ENCODE measurements at places on chromosomes 4 and X.

DNA sequence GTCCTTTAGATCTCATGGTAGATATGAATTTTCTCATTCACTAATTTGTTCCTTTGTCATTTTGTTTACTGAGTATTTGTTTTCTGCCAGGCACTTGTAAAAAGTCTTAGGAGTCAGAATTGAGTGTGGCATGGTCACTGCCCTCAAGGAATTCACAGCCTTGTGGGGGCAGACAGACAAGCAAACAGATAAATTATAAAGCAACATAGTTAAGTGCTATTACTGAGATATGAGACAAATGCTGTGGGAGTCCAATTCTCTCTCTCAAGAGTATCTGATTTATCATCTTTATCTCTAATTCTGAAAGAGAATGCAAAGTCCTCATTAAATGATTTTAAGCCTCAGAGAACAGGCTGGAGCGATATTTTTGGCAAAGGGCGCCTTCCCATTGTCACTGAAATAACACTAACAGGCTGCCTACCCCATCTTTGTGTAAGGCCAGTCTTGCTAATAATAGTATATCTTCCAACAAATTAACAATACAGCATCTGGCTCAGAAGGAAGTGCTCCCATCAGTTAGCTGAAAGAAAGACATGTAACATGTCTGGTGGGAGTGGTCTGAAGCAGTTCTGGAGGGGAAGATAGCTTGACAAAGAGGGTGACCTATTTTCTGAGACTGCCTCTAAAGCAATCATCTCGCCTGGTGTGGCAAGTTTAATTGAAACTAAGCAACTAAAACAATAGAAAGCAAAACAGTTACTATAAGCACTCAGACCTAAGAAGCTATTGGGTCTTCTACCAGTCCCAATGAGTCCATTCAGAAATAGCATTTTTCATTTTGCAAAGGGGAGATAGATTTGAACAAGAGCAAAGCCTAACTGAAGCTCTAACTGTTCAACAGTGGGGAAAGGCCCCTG, 61.5 kb upstream of the AMOT start:
- no peak for DNase-seq

- no peak for DNase-seq
These were observed 28.0 kb downstream of the NYX start for GRCh38 chrX:41475191-41475590.

- DNase-seq: no peak
These were observed 156.7 kb upstream of the FAM241A start for GRCh38 chr4:111988514-111988913.

- no peak for DNase-seq
These were observed 477.5 kb upstream of the TEX13C start for GRCh38 chrX:124842205-124842604.

GRCh38 chrX:1464041-1464970, 11.6 kb upstream of the ASMTL start:
- no peak for DNase-seq

DNA sequence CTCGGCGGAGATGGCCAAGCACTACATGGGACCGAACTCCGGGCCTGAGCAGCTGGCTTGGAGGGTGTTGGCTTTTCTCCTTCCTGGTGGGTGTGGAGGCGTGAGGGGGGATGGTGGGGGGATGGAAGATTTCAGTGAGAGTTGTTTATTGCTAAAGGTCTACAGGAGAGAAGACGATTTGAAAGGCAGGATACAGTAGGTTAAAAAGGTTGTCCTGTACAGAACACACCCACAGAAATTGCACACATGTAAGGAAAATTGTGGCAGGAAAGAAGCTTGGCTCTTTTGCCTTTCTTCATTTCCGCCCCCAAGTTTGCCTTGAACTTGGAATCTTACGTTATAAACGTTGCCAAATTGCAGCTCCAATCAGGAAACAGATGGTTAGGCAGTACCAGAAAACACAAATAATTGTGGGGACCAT, 74.1 kb upstream of the STOX2 start:
- DNase-seq: no peak

GRCh38 chrX:110399497-110399896, 40.8 kb downstream of the RTL9 start:
- DNase-seq: no peak

DNA sequence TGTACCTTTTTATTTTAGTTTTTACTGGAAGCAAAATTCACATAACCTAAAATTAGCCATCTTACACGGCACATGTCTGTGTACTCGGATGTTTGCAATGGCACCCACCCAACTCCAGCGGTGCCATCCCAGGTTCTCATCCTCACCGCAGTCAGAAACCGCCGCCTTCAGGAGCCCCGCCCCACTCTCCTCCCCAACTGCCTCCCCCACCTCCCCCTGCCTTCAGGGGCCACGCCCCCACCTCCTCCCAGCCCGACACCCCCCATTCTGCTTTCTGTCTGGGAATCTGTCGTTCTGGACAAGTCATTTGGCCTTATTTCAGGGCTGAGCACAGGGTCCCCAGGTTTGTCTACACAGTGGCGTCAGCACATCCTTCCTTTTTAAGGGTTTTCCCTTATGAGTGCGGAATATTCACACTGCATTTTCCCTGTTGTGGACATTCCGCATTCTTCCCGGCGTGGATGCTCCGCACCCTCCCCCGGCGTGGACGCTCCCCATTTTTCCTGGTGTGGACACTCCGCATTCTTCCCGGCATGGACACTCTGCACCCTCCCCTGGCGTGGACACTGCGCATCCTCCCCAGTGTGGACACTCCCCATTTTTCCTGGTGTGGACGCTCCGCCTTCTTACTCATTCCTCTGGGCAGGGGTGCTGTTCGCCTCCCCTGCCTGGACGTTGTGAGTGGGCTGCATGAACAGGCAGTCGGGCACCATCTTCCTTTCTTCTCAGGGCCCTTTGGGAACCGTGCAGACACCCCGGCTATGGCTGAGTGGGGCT, 135.4 kb upstream of the NKX1-1 start:
- no peak for DNase-seq

DNA sequence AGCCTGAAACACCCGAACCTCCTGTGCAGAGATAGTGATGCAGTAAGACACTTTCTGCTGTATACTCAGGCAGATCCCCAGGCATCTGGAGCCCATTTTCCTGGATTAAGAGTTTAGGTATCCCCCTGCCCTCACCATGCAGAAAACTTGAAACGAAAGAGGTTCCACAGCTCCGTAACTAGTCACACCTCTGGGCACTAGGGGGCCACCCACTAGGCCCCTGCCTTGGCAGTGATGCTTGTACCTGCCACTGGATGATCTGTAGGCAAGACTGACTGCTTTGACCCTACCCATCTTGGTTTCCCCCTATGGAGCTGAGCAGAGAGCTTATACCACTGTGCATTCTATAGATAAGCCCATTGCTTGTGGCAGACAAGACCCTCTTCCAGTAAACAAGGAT, 940.6 kb downstream of the PCDH19 start:
- no peak for DNase-seq

DNA sequence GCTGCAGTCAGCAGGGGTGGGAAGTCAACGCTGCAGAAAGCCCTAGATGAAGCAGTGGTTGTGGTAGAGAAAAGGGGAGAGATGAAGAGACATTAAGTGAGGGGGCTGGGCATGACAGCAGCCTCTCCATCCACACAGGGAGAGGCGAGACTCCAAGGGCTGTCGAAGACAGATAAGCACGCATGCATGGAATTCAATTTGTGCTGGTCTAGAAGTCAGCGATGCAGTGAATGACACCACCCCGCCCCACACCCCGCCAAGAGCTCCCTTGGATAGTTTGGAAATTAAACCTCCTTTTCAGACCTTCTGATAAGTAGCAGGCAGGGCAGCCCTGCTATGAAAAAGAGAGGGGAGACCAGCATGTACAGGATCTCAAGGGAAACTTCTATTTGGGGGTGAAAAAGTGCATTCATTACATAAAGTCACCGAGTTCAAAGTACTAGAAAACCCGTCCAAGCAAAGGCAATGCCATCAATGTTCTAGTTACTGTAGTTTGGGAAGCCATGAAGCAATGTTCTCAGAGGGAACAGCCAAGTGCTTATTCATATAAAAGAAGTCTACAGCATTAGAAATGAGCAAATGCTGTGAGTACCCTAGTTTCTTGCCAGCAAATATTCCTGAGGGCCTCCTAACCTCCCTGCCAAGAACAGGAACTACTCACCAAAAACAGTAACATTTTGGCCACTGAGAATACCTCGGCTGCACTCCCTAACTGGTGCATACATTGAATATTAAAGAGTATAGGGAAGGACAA, 152.3 kb upstream of the ANXA10 start:
- DNase-seq: no peak

DNA sequence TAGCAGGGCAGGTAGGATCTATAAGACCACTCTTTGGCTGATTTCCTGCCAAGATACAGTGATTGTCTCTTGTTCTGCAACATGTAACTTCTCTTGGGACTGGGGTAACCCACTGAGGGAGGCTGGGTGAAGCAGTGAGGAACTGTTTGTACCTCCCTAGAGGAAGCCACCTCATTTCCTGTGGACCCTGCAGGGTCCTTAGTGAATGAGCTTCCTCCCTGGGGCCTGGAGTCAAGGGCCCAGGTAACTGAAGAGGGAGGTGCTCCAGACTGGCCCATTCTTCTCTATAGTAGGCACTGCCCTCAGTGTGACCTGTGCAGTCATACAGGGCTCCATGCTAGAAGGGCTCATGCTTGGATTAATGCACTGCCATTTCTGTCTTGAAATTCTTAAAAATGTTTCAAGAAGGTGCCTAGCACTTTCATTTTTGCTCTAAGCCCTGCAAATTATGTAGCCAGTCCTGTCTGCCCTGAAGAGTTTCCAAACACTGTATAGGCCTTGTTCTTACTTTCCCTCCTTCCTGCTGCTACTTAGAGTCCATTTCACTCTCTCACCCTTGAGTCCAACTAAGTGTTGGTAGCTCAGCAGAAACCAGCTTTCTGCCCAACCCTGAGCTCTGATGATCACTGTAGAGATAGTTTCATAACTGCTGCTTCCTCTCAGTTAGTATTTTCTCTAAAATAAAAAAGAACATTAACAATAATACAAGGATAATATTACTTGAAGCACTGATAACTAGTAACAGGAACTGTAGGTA, 8.5 kb upstream of the GRIA3 start:
- no peak for DNase-seq

- no peak for DNase-seq
These were observed 158.0 kb downstream of the REPS2 start for GRCh38 chrX:17104433-17104832.

DNA sequence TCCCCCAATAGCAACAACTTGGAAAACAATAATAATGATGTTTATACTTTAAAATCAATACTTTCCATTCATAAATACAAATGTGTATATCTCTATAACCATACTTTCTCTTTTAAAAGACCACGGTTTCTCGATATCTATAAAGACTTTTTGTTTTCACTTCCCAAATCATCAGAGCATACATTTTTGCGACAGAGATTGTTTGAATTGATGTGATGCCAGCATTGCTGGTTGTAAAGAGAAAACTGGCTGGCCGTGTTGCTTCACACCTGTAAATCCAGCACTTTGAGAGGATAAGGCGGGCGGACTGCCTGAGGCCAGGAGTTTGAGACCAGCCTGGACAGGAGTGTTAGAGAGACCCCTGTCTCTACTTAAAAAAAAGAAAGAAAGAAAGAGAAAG, 77.6 kb upstream of the ZNF518B start:
- DNase-seq: no peak

GRCh38 chr4:41709844-41710481, 38.6 kb downstream of the PHOX2B start:
- DNase-seq: no peak

DNA sequence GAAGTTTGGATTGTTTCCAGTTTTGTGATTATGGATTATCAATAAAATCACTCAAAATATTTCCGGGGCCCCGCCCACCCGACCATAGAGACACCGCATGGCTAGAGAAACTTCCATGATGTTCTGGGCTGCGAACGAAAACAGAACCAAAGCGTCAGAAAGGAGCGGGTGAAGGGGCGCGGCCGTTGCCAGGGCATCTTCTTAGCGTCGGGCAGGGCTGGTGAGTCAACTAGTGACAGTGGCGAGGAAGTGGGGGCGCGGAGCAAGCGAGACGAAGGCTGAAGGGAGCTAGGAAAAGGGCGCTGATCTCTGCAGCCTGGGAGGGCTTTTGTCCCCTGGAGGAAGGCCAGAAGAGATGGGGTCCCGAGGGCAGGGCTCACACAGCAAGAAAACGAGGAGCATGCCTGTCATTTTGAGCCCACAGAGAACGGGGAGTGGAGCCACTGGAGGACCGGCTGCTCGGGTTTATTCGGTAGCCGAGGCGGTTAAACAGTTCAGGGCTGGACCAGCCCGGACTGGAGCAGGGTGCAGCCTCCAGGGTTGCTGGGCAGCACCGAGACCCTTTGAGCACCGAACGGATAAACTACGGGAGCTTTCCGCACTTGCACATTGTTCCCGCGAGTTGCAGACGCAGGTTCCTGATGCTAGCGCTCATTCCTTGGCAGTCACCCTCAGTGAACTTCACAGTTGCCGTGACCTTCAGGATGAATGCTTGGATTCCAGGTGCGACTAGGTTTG, 298.1 kb upstream of the TRPC5 start:
- no peak for DNase-seq

- DNase-seq: no peak
These were observed 154.4 kb downstream of the AMMECR1 start for GRCh38 chrX:110163488-110163887.

DNA sequence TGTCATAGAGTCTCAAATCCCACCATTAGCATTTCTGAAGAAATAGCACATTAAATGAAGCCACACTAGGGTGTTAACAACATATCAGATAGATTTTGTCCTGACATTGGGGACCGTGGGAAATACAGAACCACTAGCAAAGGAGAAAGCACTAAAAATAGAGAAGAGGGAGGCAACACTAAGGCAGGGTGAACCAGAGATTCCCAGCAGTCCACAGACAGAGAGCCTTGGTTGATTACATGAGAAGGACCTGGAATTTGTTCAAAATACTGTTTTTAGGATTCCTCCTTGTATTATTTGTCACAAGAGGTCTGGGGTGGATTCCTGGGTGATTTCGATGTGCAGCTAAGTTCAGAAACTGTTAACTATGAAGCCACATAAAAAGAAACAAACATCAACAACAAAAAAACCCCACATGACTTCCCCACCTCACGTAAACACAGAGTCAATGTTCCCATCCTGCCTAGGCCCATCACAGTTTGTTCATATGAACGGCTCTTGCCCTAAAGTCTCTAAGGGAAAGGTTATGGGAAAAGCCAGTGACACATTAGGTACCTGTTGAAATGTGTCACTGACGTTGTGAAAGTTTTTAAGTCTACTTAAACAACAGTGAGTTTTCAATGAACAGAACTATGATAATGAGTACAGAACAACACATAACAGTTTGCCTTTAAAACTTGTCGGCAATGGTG, 23.6 kb upstream of the GRSF1 start:
- DNase-seq: no peak

Measured in SIG-M5 (cell line).